ENCODE measurements at places on chromosomes 5 and 9.

DNA sequence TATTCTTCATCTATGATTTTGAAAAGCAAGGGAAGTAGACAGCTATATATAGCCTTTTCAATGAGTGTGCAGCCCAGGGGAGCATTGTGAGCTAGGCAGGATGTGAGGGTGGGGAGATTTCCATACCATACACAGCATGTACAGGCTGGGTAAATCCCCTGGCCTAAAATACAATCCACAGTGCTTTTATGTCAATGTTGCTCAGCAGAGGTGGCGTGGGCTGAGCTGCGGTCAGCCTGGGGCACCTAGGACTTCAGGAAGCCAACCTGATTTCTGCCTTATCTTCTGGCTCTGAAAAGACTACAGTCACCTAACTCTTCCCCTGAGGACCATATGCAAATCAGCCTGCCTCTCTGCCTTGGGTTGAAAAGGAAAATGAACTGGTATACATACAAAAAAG lies 6.3 kb upstream of the GARIN3 start:
- no peak overlapping the region for H3K4me3 ChIP-seq
- no peaks in the 10 kb centered on the region for H3K36me3 ChIP-seq
- DNase-seq = no peak
- H3K4me1 ChIP-seq = no peaks in the 10 kb centered on the region
- peaks cover 6% of the 10 kb centered on the region for H3K27me3 ChIP-seq

GRCh38 chr5:138460032-138460693 lies 5.1 kb upstream of the EGR1 start:
- H3K27ac ChIP-seq = no peak overlapping the region
- H3K36me3 ChIP-seq = no peaks in the 10 kb centered on the region
- no peak for DNase-seq
- H3K4me3 ChIP-seq = peak overlapping the region; percentile 9
- peaks cover under 1% of the 10 kb centered on the region for H3K27me3 ChIP-seq
- H3K4me1 ChIP-seq = peaks cover 6% of the 10 kb centered on the region

DNA sequence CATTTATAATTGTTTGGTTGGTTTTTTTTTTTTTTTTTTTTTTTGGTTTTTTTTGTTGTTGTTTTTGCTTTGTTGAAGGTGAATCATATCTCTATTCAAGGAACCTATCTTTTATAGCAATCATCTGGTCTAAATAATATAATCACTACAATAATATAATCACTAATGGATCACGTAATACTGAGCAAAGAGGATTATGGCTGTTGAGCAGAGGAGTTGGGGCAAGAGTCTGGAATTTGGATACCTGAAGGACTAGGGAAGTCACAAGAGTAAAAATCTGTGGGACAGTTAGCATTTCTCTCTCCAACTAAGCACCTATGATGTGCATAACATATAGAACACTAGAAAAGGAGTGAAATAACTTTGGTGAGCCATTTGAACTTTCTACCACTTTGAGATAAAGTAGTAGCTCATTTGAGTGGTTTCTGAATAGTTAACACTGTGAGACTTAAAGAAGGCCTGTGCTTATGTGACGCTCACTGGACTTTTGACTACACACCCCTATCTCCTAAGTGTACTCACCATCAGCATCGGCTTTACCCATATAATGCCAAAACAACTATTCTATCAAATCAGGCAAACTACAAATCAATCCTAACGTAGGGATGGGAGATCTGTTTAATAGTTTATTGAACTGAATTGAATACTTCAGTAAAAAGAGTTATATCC lies 564.9 kb upstream of the TUSC1 start:
- no peak overlapping the region for H3K27ac ChIP-seq
- no peaks in the 10 kb centered on the region for H3K36me3 ChIP-seq
- no peaks in the 10 kb centered on the region for H3K4me1 ChIP-seq
- H3K4me3 ChIP-seq = no peak overlapping the region
- H3K27me3 ChIP-seq = no peaks in the 10 kb centered on the region

DNA sequence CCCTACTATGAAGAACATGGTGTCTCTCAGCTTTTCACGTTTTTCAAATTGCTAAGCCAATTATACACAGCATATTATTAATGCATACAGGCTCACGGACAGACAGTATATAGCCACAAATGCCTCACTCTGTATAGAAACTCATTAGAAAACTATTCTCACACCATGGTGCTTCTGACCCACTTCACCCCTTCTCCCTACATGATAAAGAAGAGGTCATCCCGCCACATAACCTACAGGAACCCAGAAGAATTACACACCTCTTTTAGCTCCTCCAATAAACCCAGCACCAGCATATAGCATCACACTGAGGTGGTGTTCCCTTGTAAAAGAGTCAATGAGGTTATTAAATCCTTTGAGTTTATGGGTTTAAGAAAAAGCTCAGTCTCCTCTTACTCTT lies 5.6 kb downstream of the TLE1 start:
- H3K27ac ChIP-seq = no peak overlapping the region
- H3K27me3 ChIP-seq = peaks cover 5% of the 10 kb centered on the region
- no peak for DNase-seq
- H3K4me1 ChIP-seq = peaks cover 22% of the 10 kb centered on the region
